Brain (organoid and tissue), 16 donors: ENCODE measurements at places on chromosomes 3 and 15.

- DNase-seq: peak; percentile 32
Observed at GRCh38 chr3:5250467-5251195, 63.1 kb downstream of the EDEM1 start.

- DNase-seq: peak; percentile 19
Observed at GRCh38 chr15:46961795-46962194, 755.5 kb upstream of the SEMA6D start.

DNA sequence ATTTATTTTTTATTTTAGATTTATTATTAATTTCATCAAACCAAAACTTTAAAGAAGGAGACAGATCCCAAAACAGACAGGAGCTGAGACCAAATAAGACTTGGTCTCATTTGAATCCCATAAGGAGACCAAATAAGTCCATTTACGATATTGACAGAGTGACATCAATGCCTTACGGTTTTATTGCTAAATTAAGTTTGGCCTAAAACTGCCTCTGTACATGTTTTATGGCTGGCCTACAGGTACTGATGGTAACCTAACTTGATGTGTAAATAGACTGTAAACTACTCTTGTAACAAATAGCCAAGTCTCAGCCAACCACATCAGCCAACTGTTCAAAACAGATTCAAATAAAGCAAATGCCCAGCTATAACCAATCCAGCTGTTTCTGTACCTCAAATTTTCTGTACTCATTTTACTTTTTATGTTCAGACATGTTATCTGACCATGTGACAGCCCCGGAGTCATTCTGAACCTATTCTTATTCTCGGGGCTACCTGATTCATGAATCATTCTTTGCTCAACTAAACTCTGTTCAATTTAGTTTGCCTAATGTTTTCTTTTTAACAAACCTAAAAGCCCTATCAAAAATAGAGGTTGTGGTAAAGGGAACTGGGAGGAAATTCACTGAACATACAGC, 89.4 kb upstream of the CDAN1 start:
- DNase-seq: no peak

- no peak for DNase-seq
Observed at GRCh38 chr3:12194209-12194608, 35.5 kb upstream of the TIMP4 start.

DNA sequence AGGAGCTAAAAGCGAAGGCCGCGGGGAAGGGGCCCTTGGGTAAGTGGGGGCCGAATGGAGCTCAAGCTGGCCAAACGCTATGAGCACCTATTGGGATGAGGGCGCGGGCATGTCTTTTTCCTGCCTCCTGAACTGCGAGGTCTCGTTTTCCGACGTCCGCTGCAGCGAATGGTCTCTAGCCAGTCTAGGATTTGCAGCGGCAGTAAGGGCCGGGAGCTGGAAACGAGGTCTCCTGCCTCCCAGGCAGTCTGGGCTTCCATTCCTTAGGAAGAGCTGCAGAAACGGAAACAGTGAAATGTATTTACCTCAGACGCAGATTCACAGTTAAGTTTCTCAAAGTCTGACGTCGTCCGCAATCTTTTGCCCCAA, 517 bp downstream of the TMA7 start:
- DNase-seq: no peak

- DNase-seq: peak; percentile 60
Observed at GRCh38 chr3:116299646-116300081, 145.6 kb downstream of the LSAMP start.

DNA sequence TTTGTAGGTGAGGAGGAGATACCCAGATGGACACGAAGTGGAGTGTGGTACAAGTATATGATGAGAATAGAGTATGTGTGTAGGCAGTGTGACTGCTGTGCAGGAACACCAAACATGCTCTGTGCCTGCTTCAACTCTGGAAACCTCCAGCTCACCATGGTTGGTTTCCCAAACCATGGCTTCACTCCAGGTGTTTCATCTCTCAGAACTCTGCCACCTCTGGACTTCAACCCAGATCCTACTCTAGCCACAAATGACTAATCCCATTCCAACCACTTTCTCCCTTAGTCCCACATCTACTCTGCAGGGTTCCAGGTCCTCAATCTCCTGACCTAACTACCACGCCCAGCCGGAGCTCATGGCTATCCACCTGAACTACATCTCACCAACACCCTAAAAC, 102.1 kb downstream of the RYK start:
- DNase-seq: no peak

DNA sequence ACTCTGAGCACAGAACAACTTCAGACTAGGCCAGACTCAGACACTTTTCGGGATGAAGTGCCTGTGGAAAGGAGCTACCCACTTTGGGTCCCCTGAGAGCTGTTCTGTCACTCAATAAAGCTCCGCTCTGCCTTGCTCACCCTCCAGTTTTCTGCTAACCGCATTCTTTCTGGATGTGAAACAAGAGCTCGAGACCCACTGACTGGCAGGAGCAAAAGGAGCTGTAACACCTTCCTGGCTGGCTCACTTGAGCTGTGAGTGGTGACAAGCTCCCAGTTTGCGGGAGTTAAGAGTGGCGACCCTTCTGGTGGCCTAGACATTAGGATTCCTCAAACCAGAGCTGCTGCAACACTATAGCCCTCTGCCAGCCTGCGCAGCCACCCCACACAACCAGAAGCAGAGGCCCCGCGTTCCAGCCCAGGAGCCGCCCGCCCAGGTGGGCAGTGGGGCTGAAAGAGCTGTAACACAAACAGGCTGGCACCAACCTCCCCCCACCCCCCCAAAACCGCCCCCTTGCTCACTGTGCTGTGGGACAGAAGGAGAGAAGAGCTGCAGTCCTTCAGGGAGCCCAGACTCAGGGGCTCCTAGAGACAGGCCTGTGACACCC, 1178.1 kb upstream of the GBE1 start:
- DNase-seq: no peak

GRCh38 chr3:150264561-150265279, 143.4 kb upstream of the TSC22D2 start:
- no peak for DNase-seq

DNA sequence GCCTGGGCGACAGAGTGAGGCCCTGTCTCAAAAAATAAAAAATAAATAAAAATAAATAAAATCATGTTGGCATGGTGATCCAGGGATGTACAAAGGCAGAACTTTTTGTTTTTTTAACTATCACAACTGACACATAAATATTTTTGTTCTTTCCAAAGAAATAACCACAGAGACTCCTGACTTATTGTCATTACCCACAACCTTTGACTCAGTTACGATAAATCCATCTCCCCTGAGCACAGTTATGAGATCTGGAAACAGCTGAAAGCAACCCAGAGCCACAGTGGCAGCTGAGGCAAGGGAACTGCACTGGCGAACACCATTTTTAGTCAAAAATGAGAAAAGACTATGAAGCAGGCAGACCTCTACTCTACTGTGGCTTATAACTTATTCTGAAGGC, 24.0 kb downstream of the OSBPL10 start:
- DNase-seq: no peak

DNA sequence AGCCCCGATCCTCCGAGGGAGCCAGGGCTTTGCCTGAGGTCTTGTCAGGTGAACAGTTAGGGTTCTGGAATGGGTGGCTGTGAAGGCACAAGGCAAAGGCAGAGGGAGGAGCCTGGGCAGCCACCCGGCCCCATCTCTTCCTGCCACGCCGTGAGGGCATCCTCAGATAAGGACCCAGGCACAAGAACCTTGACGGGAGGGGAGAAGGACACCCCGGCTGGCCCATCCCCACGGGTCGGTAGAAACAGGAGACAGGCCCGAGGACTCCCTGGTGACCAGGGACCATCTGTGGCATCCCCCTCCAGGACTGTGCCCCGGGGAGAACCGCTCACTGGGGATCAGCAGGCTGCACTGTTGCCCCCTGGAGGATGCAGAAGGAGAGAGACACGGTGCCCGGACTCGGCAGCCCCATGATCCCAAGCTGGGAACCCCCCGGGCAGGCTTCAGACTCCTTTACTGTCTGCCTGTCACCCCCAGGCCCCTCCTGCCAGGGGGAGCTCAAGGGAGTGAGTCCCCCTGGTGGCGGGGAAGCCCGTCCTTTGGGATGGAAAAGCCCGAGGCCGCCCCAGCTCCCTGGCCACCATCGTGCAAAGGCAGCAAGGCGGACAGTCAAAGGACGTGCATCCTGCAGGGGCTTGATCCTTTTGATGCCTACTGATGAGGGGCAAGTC, 12.3 kb upstream of the PCSK6 start:
- peak; percentile 15 for DNase-seq

GRCh38 chr3:87358066-87358465, 81.7 kb upstream of the POU1F1 start:
- no peak for DNase-seq

DNA sequence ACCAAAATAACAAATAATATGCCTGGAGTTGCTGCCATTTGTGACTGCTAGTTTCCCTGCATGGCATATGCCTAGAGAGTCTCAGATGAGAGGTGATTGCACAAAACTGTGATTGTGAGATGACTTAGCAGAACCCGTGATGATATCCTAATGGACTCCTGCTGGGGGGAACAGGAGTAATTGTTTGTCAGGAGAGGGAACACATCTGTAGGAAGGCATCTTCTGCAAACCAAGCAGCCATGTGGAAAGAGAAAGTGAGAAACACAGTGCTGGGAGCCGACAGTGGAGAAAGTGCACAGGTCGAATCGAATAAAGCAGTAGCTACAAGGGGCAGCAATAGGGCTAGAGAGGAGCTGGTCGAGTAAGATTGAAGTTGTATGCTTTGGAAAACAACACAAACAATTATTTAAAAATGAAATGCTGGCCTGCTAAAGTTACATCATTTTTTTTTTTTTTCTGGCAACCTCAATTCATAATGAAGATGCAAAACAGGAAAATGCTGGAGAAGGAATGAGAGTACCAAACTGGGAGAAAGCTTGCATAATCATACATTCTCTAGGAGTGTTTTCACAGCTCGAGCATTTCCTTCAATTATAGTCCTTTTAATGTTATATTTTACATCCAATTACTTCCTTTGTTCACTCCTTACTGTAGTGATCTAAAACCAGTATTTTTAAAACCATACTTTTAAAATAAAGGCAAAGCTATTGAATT, 494.2 kb upstream of the AGTR1 start:
- DNase-seq: peak; percentile 55

DNA sequence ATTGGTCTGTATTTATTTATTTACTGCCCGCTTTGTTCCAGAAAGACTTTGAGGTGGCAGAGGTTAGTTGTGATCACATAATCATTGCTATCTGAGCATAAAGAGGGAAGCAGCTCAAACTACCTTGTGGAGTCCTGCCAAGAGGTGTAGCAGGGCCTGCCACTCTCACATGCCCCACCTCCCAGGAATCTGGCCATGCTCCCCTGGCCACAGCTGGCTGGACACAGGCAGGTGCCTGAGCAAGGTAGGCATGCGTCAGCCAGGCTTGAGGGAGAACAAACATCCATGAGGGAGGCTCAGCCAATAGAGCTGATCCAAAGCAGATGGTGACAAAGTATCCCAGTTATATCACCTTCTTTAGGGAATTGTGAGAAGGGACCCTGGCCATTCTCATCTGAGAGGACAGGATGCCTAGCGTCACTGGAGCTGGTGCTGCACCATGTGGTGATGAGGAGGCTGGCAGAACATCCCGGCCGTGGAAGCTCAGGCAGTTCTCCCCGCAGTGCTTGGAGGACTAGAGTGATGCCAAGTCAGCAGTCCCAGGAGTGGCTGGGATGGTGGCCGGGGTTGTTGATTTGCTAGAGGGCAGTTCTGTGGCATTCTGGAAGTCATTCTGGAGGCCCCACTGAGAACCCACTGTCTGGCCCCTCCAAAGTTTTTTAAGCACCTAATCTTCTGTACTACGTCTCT, 6.8 kb upstream of the POLG start:
- no peak for DNase-seq

DNA sequence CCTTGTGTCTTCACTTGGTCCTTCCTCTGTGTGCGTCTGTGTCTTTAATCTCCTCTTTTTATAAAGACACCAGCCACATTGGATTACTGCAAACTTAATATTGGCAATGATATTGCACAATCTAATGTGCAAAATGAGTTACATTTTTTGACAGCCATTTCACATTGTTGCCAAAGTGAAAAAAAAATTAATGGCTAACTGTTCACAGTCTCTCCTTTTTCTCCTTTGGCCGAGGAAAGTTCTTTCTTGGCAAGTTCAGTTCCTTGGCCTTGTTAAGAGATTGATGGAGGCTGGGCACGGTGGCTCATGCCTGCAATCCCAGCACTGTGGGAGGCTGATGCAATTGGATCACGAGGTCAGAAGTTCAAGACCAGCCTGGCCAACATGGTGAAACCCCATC, 62.2 kb upstream of the ZNF280D start:
- no peak for DNase-seq

- DNase-seq: no peak
Observed at GRCh38 chr15:83243634-83244033, 36.0 kb upstream of the HDGFL3 start.

GRCh38 chr15:63551400-63551799, 45.8 kb upstream of the FBXL22 start:
- DNase-seq: no peak

GRCh38 chr3:135802171-135802570, 163.4 kb upstream of the PPP2R3A start:
- DNase-seq: no peak

DNA sequence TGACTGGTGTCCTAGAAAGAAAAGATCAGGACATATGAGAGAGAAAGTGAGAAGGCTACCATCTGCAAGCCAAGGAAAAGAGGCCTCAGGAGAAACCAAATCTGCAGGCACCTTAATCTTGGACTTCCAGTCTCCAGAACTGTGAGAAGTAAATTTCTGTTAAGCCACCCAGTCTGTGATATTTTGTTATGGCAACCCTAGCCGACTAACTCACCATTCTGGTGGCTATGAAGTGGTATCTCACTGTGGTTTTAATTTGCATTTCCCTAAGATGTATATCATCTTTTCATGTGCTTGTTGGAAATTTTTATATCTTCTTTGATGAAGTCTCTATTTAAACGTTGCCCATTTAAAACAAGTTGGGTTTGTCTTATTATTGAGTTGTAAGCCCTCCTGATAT, 40.6 kb downstream of the ILDR1 start:
- DNase-seq: no peak

DNA sequence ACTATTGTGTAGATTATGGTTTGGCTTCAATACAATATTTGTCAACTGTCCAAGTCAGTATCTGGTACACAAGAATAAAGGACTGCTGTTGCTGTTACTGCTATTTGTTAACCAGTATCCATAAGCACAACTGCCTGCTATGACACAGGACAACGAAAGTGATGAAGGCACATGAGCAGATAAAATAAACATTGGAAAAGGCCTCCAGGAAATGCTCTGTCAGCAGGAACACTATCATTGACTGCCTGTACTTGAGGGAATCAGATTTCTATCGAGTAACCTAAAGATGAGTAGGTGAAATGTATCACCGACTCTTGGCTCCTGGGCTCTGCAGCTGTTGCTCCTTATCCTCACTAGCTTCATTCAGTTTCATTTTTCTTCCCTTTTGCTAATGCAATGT, 56.5 kb downstream of the FMN1 start:
- no peak for DNase-seq
